ENCODE measurements at places on chromosomes 6 and 20. TPM values are rescaled to one million over a fixed set of nuclear protein-coding genes. Genes with fewer than 3 reads are reported as not detected.

EPPIN gene
- not detected for total RNA-seq

APOBEC2 gene
- not detected for total RNA-seq

GABRR1 gene
- total RNA-seq: not detected

COL9A1 gene
- total RNA-seq: not detected

NCR2 gene
- not detected for total RNA-seq

SAMD10 gene
- 0.54 TPM for total RNA-seq

ZGPAT gene
- total RNA-seq: 13.4 TPM

CRISP3 gene
- not detected for total RNA-seq

MYMX gene
- total RNA-seq: not detected

VNN1 gene
- not detected for total RNA-seq

PARD6B gene
- 0.90 TPM for total RNA-seq

SLC22A16 gene
- not detected for total RNA-seq

MUC21 gene
- not detected for total RNA-seq

XKR7 gene
- not detected for total RNA-seq

GSTA1 gene
- 0.18 TPM for total RNA-seq

SEMG1 gene
- not detected for total RNA-seq

CGA gene
- total RNA-seq: not detected

LPA gene
- total RNA-seq: not detected

SMOC2 gene
- not detected for total RNA-seq

Measured in IMR-90 (cell line).